ENCODE measurements at places on chromosomes 7 and 10.

- no peak for DNase-seq
- H3K4me1 ChIP-seq, result peaks cover 81% of the 10 kb centered on the region
These were observed 32.3 kb downstream of the ADD3 start for GRCh38 chr10:110040108-110040507.

DNA sequence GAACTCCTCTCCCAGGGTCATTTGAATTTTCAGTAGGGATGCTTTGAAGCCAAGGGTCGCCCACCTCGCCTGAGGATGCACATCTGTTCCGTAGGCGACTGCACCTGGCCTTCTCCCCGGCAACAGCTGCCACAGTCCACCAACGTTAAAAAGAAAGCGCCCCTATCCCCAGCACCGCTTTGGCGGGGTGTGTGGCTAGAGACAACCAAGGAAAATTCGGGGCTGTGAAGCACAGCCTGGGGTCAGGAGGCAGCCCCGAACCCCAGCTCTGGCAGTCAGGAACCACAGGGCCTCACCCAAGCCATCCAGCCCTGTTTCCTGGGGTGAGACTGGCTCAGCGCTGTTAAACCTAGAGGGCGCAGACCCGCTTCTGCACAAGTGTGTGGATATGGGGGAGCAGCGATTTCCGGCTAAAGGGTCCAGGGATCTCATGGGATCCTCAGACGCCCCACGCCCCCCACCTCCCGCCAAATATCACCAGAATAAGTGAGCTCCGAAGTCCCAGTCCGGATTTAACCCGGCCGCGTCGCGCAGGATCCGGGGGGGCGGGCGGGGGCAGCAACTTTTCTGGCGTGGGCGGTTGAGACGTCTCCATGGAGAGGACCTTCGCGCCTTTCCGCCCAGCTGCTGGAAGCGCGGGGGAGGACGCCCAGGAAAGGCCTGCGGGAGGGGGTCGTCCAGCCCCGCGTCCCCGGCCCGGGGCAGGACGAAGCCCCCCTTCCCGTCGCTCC, 822 bp downstream of the ZC3HAV1L start:
- peaks cover 29% of the 10 kb centered on the region for H3K36me3 ChIP-seq
- H3K4me1 ChIP-seq, result peaks cover 22% of the 10 kb centered on the region
- peak; percentile 62 for DNase-seq
- no peaks in the 10 kb centered on the region for H3K27me3 ChIP-seq
- peak overlapping the region; percentile 82 for H3K4me3 ChIP-seq
- peak overlapping the region; percentile 84 for H3K27ac ChIP-seq

- H3K36me3 ChIP-seq, result no peaks in the 10 kb centered on the region
- no peaks in the 10 kb centered on the region for H3K4me1 ChIP-seq
- no peak overlapping the region for H3K27ac ChIP-seq
These were observed 44.4 kb downstream of the CCDC3 start for GRCh38 chr10:12957081-12957480.

- no peaks in the 10 kb centered on the region for H3K36me3 ChIP-seq
- no peak overlapping the region for H3K4me3 ChIP-seq
These were observed 242.2 kb upstream of the PPP2R2D start for GRCh38 chr10:131658476-131659110.

GRCh38 chr10:124378881-124379471, 39.7 kb downstream of the OAT start:
- H3K27ac ChIP-seq, result no peak overlapping the region
- H3K4me3 ChIP-seq, result no peak overlapping the region
- peaks cover 33% of the 10 kb centered on the region for H3K27me3 ChIP-seq
- H3K4me1 ChIP-seq, result no peaks in the 10 kb centered on the region

- H3K4me1 ChIP-seq, result no peaks in the 10 kb centered on the region
- H3K27me3 ChIP-seq, result peaks cover 3% of the 10 kb centered on the region
- H3K36me3 ChIP-seq, result no peaks in the 10 kb centered on the region
- H3K4me3 ChIP-seq, result no peak overlapping the region
These were observed 56.6 kb downstream of the BMPER start for GRCh38 chr7:33961948-33962347.

DNA sequence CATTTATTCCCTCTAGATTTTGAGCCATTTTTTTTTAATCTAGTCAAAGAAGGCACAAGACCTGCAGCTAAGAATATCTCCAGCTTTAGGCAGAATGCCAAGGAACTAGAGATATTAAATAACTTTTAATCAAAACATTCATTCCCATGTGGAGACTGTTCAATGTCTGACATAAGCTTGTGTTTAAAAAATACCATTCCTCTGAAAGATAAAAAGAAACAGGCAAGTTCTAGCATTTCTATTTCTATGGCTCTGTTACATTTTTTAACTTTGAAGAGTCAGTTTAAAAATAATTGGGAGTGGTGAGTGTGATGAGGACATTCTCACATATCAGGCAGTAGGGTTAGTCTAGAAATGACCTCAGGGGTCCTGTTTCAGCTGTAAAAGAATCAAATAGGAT, 48.0 kb downstream of the RHOBTB1 start:
- H3K36me3 ChIP-seq, result no peaks in the 10 kb centered on the region
- H3K4me3 ChIP-seq, result no peak overlapping the region
- DNase-seq, result no peak
- H3K27me3 ChIP-seq, result peaks cover 3% of the 10 kb centered on the region
- H3K27ac ChIP-seq, result no peak overlapping the region

DNA sequence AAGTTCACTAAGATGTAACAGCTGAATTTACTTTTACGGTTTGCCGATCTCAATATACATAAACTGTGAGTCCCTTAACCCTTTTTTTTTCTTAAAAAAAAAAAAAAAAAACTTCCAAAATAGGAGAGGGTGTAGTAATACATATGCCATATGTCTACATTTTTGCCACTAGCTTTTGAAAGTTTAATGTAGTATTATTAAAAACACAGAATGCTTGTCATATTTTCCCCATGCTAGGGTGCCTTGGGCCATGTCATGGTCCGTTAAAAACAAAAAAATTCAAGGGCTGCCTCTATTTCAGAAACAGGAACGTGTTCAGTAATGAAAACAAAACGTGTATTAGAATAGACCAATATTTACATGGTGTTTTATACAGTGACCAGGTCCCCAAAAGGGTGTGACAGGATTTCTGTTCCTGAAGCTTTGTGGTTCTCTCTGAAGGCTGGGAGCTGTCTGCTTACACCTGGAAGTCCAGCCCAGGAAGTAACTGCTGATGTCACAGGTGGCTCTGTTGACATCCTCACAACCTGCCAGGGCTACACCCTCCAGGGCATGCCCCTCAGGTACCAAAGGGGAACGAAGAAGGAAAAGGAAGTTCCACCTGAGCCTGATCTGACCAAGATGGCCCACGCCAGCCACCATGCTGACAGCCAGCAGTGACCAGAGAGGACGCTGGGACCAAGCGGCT, 79.0 kb downstream of the COBL start:
- no peaks in the 10 kb centered on the region for H3K4me1 ChIP-seq
- no peaks in the 10 kb centered on the region for H3K36me3 ChIP-seq
- DNase-seq, result no peak
- H3K27ac ChIP-seq, result no peak overlapping the region

DNA sequence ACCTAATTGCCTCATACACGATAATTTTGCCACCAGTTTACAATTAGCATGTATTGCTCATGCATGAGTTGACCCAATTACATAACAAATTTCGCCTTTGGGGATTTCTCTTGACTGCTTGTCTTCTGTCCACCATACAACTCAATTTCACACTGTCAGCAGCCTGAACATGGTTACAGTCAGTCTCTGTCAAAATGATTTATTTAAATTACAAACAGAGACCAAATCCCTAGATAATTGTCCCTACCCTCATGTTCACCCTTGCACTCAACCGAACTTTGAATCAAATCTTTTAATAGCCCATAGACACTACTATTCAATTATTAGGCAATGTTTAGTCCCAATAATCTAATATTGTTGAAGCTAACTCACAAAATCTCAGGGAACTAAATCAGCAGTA, 59.7 kb upstream of the NEBL start:
- no peaks in the 10 kb centered on the region for H3K4me1 ChIP-seq
- H3K4me3 ChIP-seq, result no peak overlapping the region
- DNase-seq, result no peak
- H3K36me3 ChIP-seq, result no peaks in the 10 kb centered on the region
- no peak overlapping the region for H3K27ac ChIP-seq
- H3K27me3 ChIP-seq, result peaks cover 5% of the 10 kb centered on the region

DNA sequence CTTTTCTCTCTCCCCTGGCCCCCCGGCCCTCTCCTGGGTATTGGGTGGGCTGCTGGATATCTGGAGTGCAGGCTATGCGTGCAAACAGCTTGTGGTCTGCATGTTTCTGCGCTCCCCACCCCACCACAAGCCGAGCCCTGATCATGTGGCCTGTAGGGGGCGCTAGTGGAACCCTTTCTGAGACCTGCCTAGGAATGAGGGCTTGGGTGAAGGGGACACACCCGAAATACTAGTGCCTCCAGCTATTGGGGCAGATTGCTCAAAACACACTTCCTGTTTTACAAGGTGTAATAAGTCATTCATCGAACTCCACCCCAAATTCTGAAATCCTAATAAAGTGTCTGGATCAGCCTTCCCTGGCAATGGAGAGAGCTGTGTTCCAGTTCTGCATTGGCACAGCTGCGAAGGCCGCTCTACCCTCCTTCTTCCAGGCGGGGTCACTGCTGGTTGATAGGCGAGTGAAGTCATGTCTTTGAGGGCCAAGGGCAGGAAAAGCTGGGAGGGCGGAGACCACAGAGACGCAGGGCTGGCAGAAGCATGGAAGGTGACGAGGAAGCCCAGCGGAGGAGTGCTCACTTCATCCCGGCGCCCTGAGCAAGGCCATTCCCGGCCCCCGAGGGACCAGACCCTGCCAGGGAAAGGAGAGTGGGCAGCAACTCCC, 19.8 kb upstream of the PRRT4 start:
- H3K27me3 ChIP-seq, result no peaks in the 10 kb centered on the region
- DNase-seq, result peak; percentile 75
- H3K4me3 ChIP-seq, result no peak overlapping the region
- H3K36me3 ChIP-seq, result no peaks in the 10 kb centered on the region
- no peaks in the 10 kb centered on the region for H3K4me1 ChIP-seq
